ENCODE measurements at places on chromosomes 6 and 20.

- no peak for DNase-seq
Measured at GRCh38 chr6:108983151-108983550, 111.5 kb downstream of the SESN1 start.

- DNase-seq, result no peak
Measured at GRCh38 chr20:50321797-50322480, 131.3 kb downstream of the CEBPB start.

GRCh38 chr6:39403304-39403703 lies 80.8 kb upstream of the KCNK16 start:
- no peak for DNase-seq

GRCh38 chr6:36862164-36862847 lies 12.3 kb downstream of the PPIL1 start:
- no peak for DNase-seq

DNA sequence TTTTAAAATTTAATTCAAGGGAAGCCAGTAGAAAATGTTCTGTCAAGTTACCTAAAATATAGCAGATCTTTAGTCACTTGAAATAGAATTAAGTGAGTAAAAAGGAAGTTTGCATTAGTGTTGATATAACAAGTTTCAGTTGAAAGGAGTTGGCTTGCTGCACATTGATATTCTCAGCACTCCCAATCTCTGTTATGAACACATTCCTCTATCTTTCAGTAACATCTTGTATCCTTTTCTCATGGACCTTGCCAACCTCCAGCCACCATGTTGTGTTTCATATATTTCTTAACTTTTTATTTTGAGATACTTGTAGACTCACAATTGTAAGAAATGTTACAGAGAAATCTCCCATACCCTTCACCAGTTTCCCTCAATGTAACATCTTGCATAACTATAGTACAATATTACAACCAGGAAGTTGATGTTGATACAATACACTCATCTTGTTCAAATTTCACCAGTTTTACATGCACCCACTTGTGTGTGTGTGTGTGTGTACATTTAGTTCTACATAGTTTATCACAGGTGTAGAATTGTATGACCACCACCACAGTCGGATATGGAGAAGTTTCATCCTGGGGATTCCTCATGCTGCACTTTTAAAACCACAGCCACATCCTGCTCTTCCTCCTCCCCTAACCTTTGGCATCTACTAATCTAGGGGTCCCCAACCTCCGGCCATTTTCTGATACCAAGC lies 20.2 kb upstream of the PAQR8 start:
- no peak for DNase-seq

- DNase-seq, result no peak
Measured at GRCh38 chr20:34210271-34210670, 31.0 kb upstream of the ASIP start.

DNA sequence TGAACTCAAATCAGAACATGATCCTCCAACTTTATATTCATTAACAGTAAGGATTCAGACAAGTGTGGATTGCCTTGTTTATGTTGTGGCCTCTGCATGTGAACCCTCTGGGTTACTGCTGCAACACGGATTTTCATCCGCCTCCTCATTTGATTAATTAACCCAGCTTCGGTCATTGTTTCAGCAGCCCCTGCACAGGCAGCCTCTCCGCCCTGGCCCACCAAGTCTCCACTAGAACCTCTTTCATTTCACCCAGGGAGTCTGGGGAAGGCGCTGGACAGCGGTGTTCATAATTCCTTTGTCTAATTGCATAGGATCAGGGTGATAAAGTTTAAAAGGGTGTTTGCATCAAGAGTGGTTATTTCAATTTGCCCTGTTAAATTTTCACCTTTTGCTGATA lies 15.7 kb downstream of the NKX2-2 start:
- DNase-seq, result no peak

GRCh38 chr6:84926189-84927155 lies 162.1 kb upstream of the TBX18 start:
- DNase-seq, result no peak

GRCh38 chr6:122400121-122400450 lies 634 bp downstream of the HSF2 start:
- no peak for DNase-seq

- DNase-seq, result no peak
Measured at GRCh38 chr6:92329208-92329847, 1090.0 kb downstream of the EPHA7 start.

- no peak for DNase-seq
Measured at GRCh38 chr20:60573003-60573680, 614.9 kb downstream of the CDH26 start.

DNA sequence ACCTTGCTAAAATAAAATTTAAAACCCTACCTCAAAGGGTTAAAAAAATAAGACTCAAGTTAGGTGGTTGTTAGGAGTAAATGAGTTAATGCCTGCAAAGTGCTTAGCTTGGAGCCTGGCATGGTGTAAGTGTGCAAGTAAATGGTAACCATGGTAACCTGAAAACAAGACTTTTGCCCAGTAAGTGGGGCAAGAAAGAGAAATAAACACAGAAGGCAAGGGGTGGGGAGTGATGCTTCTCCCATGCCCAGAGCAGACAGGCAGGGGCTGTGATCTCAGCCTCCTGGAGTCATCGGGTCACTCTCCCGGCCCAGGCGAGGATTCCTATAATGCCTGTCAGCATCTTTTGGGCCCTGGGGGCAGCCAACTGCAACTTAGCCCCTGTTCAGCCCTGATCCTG lies 59.2 kb upstream of the SLC32A1 start:
- no peak for DNase-seq

GRCh38 chr6:145964948-145965366 lies 799 bp upstream of the SHPRH start:
- DNase-seq, result no peak

- no peak for DNase-seq
Measured at GRCh38 chr6:91720324-91720723, 1133.5 kb upstream of the MAP3K7 start.

- no peak for DNase-seq
Measured at GRCh38 chr20:50387996-50388332, 122.2 kb upstream of the PTPN1 start.

DNA sequence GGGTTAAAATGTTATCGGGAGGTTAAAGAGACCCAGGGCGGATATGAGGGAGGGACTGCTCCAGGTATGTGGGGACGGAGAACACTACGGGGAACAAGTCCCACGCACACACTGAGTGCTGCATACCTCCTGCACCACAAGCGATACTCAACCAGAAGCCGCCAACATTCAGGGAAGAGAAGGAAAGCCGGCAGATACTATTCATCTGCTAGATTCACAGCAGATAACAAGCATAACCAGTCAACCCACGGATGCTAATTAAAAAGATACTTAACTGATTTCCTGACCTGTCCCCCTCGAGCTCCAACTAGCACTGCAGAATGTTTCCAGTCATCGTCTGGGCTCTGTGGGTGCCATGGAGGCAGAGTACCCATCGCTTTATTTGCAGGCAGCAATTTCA lies 45.1 kb upstream of the RPS6KA2 start:
- DNase-seq, result no peak

DNA sequence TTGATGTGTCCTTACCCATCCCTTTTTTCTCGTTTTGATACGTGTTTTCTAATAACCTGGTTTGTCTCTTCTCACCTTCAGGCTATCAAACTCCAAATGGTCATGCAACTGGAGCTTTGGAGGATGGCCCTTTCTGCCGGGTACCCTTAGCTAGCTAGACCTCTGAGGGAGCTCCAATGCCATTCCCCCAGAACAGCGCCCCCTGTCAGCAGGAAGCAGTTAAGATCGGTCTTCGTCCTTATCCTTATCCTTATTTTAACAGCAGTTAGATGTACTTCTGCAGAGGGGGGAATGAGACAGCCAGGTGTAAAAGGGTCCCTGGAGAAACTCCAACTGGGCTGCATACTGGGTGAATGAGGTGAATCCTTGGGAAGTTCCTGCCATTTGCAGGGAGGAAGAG lies 37.2 kb downstream of the SEL1L2 start:
- DNase-seq, result no peak

GRCh38 chr20:47719625-47720024 lies 65.7 kb downstream of the SULF2 start:
- no peak for DNase-seq

DNA sequence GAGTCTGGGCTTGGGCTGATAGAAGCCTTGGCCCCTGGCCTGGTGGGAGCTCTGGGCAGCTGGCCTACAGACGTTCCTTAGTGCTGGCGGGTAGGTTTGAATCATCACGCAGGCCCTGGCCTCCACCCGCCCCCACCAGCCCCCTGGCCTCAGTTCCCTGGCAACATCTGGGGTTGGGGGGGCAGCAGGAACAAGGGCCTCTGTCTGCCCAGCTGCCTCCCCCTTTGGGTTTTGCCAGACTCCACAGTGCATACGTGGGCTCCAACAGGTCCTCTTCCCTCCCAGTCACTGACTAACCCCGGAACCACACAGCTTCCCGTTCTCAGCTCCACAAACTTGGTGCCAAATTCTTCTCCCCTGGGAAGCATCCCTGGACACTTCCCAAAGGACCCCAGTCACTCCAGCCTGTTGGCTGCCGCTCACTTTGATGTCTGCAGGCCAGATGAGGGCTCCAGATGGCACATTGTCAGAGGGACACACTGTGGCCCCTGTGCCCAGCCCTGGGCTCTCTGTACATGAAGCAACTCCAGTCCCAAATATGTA lies 957 bp upstream of the VEGFA start:
- no peak for DNase-seq

GRCh38 chr20:6635034-6635736 lies 132.3 kb upstream of the BMP2 start:
- no peak for DNase-seq

GRCh38 chr6:118509009-118509617 lies 39.0 kb upstream of the PLN start:
- DNase-seq, result no peak

- DNase-seq, result no peak
Measured at GRCh38 chr6:6826095-6826901, 237.8 kb downstream of the LY86 start.

DNA sequence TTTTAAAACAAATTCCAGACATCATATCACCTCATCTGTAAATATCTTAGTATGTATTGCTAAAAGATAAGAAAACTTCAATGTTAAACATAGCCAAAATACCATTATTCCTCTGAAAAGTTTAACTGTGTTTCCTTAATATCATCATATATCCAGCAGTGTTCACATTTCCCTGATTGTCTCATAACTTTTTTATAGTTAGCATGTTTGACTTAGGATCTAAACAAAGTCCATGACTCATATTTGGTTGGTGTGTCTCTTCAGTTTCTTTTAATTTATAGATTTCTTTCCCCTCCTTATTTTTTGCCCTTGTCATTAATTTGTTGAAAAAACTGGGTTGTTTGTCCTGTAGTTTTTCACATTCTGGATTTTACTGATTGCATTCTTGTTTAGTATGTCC lies 163.0 kb downstream of the RPS12 start:
- DNase-seq, result no peak

DNA sequence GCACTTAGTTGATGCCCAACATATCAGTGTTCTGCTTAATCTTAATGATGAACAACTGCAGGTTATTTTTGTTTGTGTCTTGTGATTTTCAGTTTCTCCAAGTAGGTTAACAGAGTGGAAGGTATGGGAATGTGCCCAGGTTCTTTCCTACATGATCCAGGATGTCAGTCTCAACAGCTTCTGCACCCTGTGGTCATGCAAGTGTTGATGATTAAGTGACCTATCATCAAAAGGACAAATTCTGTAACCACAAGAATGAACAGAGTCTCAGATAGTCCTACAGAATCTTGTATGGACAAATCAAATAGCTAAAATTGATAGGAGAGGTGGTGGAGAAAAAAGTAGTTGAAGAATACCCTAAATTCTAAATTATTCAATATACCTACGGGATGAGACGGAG lies 26.1 kb downstream of the MAN1A1 start:
- no peak for DNase-seq

DNA sequence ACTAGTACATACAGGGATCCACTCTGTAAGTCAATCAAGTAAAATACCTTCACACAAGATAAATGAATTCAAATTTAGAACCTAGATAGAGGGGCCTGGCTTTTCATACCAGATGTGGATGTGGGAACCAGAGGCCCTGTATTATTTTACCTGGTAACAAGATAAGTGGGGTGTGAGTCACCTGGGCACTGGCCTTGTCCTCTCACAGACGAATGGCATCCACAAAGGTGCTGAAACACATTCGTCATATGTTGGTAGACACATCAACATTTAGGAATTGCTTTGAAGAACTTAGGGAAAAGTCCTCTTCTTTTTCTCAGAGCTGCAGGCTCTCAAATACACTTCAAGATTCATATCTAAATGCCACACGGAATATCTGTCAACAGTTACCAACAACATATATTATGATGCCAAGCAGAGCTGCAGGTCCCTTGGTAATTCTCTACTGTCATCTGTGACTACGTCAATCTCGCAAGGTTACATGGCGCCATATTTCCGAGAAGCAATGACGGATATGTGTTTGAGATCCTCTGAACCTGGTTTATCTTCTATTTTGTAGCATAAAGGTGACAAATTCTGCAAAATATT lies 618.6 kb downstream of the EPM2A start:
- no peak for DNase-seq

GRCh38 chr6:82249381-82250253 lies 2.1 kb upstream of the IBTK start:
- DNase-seq, result no peak

GRCh38 chr6:13541496-13541895 lies 32.9 kb upstream of the SIRT5 start:
- no peak for DNase-seq
